ENCODE measurements at places on chromosomes 6 and 20. TPM values are rescaled to one million over a fixed set of nuclear protein-coding genes. Genes with fewer than 3 reads are reported as not detected.

The SYNDIG1 gene
- total RNA-seq, result not detected

The ASIP gene
- total RNA-seq, result not detected

The ATP6V1G2 gene
- total RNA-seq, result 0.19 TPM

The CBLN4 gene
- not detected for total RNA-seq

The CST7 gene
- not detected for total RNA-seq

The SLC17A4 gene
- total RNA-seq, result not detected

The NKX2-4 gene
- total RNA-seq, result not detected

The RBBP8NL gene
- 4.2 TPM for total RNA-seq

The ENPP3 gene
- total RNA-seq, result not detected

The MAFB gene
- 4.8 TPM for total RNA-seq

The GSTA3 gene
- total RNA-seq, result not detected

The PHACTR3 gene
- 13.6 TPM for total RNA-seq

Measured in airway epithelial cell (primary cell).